Activated T-helper 17 cell treated with anti-CD3 and anti-CD28 coated beads, Interleukin-2, amount 50 U/mL, for 72 hours (primary cell): ENCODE measurements at places on chromosomes 1 and 21. TPM values are rescaled to one million over a fixed set of nuclear protein-coding genes. Genes with fewer than 3 reads are reported as not detected.

The NPHS2 gene
- not detected for total RNA-seq

The NR1I3 gene
- total RNA-seq = not detected

The HAPLN2 gene
- 0.30 TPM for total RNA-seq

- ATAC-seq = no peak
These were observed 42.9 kb downstream of the IER5 start for GRCh38 chr1:181131255-181131941.

DNA sequence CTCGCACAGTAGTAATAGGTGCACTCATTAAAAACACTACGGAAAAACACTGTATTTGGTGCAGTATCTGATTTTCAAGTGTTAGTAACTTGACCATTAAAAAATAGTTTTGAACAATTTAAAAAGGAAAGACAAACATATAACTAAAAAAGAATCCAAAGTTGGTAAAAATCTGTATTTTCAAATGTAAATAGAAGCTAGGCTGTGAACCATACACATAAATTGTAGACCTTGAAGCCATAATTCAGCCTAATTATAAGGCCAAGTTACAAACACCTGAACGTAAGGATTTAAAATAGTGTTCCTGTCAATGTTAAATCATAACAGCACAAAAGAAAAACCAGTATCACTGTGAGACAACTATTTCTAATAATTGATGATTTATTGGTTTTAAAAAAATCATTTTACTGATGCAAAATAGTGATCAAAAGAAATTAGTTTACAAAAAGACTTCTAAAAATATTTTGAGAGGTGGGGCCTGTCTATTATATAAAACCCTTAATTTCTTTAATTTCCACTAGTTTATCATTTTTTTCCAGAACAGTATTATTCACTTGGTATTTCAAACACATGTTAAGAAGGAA lies 4.5 kb downstream of the IRF2BP2 start:
- no peak for ATAC-seq

- ATAC-seq = peak; percentile 13
These were observed 80.5 kb upstream of the BMP8A start for GRCh38 chr1:39410915-39411436.

- no peak for ATAC-seq
These were observed 11.0 kb downstream of the PLEKHA6 start for GRCh38 chr1:204348722-204349121.

DNA sequence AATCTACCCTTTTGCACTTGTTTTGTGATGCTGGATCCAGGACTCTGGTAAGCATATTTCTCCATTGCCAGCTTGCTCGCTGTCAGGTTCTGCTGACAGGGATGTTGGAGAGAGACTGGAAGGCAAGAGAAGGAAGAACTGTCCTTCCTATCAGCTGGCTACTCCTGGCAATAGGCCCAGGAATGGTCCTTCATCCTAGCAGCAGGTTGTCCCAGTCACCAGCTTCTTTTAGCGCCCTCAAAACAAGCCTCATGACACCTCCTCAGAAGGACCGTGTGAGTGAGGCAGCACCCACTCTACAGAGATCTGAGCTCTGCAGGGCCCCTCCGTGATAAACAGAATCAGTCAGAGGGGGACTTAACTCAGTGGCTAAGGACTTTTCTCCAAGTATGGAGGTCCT lies 33.1 kb upstream of the SLAMF9 start:
- no peak for ATAC-seq

DNA sequence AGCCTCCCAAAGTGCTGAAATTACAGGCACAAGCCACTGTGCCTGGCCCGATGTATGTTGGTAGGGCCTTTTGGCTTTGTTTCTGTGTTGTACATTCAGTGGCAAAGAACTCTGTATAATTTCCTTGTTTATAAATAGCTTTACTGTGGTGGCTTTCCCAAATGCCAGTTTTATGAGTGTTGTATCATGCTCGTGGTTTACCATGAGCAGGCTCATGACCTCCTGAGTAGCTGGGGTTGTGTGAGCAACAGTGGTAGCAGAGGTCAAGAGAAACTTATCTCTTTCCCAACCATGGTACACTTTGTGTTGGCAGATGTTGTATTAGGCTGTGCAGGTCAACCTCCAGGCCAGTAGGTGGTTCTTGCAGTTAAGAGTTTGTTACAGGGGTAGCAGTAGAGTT lies 420.4 kb upstream of the BEND5 start:
- no peak for ATAC-seq
